Cortex of kidney (tissue), 1 donor: ENCODE measurements at places on chromosomes 16 and 17.

GRCh38 chr16:89616623-89617022, 3.2 kb downstream of the DPEP1 start:
- DNase-seq, result no peak

DNA sequence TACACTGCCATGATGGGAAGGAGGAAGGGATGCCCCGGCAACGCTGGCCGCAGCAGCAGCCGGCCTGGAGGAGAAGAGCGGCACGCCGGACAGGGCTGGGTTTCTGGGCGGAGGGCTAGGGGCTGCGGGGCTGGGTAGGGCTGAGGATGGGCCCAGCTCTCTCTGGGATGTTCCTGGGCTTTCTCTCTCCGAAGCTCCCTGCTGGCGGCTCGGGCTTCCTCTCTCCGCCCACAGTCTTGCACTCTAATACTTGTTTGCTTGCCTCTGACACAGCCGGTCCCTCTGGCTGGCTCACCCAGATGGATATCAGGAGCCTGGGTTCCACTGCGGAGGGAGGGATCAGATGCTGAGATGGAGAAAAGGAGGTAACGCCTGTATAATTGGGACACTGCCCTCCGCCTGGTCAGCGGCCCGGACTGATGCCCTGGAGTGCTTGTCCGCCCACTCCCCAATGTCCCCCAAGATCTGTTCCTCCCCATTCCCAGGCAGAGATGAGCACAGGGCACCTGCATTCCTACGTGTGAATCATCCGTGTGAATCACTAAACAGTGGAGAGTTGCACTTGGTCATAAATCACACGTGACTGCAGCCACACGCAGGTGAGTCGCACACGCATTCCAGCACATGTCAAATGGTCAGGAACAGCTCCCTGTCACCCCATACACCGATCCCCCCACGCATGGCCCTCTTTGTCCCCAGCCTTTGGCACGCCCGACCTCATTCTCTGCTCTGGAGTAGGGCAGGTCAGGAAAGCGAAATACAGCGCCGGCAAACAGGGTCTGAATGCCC, at the start of gene ALOXE3:
Gene ALOXE3 (minus strand): TSS at position 535 of the 789 bp plus-strand sequence. CDS start 524 bp downstream, at position 11.
- DNase-seq, result no peak

- DNase-seq, result no peak
Measured at GRCh38 chr16:67763066-67763465, 43.3 kb downstream of the RANBP10 start.

- DNase-seq, result no peak
Measured at GRCh38 chr16:24009955-24010354, 174.2 kb downstream of the PRKCB start.

DNA sequence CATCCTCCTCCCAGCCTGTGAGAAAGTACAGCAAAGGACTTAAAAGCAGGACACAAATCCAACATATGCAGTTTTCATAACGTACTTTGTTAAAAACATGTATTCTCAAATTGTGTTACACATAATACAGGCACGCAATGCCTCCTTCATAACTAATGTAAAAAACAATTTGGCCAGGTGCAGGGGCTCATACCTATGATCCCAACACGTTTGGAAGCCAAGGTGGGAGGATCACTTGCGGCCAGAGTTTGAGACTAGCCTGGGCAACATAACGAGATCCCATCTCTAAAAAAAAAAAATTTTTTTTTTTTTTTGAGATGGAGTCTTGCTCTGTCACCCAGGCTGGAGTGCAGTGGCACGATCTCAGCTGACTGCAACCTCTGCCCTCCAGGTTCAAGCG, 20.4 kb downstream of the TEX2 start:
- DNase-seq, result no peak

GRCh38 chr16:30875871-30876801, 17.7 kb downstream of the BCL7C start:
- no peak for DNase-seq

GRCh38 chr16:83060-83603, 5.1 kb downstream of the MPG start:
- DNase-seq, result no peak
